ENCODE measurements at places on chromosomes 2 and 18.

- no peak for DNase-seq
Measured at GRCh38 chr2:174761837-174762236, 2.4 kb downstream of the CHRNA1 start.

DNA sequence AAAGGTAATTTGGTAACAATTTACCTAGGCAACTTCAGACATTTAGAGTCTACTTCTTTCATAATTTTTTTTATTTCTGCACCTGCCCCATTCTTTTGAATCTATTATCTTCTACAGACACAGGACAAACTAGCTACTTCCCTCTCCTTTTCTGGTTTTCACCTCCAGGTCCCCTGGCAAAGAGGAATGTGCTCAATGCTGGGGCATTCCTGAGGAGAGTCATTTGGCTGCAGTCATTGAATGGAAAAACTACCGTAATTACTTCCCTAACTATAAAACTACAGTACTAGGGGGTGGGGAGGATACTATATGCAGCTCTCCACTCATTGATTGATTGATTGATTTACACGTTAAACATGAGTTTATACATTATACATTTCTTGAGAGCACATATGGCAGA is 11.2 kb upstream of the ARHGAP28 start:
- no peak for DNase-seq

DNA sequence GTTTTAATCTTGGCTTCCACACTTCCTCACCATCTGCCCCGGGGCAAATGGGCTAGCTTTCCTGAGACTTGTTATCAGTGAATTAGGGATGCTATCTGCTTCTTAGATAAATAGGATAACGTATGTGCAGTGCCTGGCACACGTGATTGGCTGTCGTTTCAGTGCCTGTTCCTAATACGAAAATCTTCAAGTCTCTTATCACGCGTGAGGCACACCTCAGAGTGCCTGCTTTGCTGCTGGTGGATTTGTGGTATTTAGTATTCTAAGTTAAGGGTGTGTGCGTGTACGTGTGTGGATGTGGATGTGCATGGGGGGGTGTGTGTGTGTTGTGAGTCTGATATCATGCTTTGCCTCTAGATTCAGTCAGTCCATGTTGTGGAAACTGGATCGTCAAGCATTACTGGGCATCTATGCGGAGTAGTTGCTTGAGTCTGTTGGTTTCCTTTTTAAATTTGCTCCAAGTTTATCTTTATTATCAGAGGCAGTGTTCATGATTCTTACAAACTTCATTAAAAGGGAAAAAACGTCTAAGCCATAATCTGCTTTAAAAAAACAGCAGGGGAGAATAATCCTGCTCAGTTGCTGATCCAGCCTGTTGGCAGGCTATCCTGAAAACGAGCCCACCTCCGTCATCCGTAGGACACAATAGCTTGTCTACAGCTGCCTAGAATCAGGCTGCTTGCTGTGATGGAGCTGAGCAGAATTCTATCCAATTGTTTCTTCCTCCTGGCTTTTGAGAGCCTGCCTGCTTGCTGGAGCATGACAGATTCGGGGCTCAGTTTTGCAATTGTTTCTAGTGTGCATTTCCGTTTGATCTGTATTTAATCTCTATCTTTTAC is 6.6 kb downstream of the SH3RF3 start:
- peak; percentile 26 for DNase-seq

- no peak for DNase-seq
Measured at GRCh38 chr2:195533771-195534642, 123.0 kb upstream of the SLC39A10 start.

DNA sequence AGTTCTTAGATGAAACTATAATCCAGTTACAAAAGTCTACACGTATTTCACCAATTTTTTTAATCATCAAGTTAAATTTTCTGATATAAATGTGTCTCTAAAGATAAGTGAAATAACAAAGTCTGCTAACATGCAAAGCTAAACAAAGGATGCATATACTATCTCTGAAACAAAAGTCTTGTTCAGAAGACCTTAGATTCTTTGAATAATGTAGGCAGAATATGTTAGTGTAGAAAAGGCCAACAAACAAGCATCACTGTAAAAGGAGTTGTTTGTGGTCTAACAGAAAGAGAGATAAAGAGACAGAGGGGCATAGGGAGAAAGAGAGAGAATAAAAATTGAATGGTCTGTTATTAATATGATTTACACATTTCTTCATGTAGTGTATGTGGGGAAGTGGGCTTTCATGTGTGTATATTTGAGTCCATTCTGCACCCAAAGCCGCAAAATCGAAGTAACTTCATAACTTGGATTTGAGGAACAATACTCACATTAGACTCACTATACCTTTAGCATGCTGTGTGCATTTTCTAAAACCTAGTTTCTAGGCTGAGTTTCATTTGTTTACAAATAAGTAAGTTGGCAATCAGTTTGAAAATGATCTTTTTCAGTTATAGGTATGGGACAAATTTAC is 734.8 kb upstream of the REG3G start:
- no peak for DNase-seq

DNA sequence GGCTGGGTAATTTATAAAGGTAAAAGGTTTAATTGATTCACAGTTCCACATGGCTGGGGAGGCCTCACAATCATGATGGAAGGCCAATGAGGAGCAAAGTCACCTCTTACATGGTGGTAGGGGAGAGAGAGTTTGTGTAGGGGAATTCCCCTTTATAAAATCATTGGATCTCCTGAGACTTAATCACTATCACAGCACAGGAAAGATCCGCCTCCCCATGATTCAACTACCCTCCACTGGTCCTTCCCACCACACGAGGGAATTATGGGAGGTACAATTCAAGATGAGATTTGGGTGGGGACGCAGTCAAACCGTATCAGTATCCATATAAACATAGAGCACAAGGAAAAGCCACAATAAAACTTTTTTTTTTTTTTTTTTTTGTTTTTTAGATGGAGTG is 172.6 kb upstream of the PIEZO2 start:
- no peak for DNase-seq

DNA sequence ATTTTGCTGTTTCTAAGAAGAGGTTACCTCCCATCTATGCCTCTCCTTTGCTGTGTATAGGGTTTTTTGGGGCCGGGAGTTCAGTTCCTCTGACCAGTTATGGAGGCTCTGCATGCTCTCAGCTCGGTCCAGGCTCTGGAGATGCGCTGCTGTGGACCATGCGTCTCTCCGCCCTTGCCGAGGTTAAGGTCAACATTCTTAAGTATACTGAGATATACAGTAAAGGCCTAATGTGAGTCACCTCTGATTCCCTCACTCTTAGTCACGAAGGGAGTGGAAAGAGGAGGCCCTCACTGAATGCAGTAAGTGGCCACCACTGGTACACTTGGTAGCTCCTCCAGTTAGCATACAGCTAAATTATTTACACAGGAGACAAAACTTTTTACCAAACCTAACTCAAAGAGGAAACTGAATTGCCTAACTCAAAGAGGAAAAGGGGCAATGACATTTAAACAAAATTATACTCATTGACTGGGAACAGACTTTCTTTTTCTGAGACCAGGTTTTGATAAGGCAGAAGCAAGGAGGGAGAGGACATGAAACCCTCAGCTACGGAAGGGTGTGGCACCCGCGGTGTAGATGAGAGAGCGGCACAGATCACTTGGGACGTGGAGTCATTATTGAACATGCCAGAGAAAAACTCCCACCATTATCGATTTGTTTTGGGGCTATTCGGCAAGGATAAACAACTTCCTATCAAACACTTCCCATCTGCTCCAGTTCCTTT is 98.7 kb downstream of the COPS8 start:
- DNase-seq = no peak

GRCh38 chr2:222563106-222563718 is 92.7 kb downstream of the FARSB start:
- DNase-seq = no peak

DNA sequence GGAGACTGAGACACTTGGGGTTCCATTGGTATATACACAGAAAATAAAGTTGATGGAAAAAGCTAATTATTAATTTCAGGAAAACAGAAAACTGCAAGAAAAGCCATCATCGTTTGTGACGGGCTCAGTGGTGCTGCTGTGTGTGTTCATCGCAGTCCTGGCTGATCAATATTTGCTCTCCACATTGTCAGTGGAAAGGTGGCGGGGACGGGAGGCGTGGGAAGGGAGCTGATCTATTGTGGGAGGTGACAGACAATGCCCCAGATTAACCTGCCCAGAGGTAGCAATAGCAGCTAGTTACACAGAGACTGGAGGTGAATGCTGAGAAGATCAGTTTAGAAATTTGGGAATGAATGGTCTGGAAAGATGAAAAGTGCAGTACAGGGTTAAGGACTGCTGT is 50.0 kb upstream of the CTDP1 start:
- no peak for DNase-seq

GRCh38 chr2:206456078-206456754 is 12.9 kb downstream of the ADAM23 start:
- DNase-seq = no peak

GRCh38 chr2:105144152-105144940 is 97.2 kb upstream of the GPR45 start:
- DNase-seq = no peak

GRCh38 chr2:10774394-10774793 is 38.2 kb downstream of the PDIA6 start:
- DNase-seq = no peak

- no peak for DNase-seq
Measured at GRCh38 chr18:42765302-42765701, 350.2 kb downstream of the RIT2 start.

DNA sequence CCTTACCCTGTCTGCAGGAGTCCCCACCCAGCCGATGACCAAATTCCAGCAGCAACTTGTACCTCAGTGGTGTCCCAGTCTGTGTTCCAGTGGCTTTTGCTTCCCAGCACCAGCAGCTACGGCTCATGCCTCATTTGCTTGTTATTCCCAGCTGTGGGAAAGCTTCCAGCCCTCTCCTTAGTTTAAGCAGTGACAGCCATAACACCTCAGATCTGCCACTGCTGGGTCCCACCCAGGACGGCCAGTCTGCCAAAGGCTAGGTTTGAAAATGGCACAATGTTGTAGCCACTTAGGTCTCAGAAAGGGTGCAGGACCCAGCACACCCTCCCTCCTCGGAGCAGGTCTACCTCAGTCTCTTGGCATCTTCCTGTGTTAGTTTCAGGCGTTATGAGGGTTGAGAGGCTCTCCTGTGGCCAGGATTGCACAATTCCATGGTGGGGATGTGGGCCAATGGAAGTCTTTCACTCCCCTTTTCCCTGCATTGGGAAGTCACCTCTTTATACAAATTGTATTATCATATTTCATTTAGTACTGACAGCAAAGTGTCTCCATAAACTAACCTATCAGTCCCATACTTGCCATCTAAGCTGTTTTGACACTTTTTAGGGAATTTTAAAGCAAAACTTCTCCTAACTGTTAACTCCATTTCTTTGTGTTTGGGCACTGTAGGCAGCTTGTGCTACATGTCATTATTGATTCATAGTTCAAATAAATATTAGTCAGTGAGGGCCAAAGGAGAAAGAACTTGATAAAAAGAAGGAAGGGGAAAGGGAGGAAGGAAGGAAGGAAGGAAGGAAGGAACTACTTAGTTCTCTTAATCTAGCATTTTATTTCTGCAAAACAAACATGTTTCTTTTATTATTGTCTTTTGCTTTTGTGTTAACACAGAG is 62.9 kb upstream of the FAM110C start:
- DNase-seq = no peak

- DNase-seq = no peak
Measured at GRCh38 chr2:219851169-219851568, 223.7 kb downstream of the SLC4A3 start.

GRCh38 chr2:46569061-46569560 is 89.7 kb downstream of the TMEM247 start:
- no peak for DNase-seq

DNA sequence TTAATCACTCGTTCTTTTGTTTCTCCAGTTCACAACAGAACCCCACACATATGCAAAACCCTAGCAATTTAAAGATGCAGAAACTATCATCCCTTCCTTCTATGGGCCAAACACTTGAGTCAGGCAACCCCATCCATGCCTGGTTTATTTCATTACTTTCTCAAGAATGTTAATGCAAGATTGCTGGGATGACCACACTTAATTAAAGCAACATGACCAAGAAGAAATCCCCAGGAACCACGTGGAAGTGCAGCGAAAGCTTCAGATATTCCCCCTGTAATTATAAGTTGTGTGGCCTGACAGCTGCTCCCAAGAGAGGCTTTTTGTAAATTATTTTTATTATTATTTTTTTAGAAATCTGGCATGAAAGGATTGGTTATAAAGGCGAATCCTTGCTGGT is 246.2 kb upstream of the ID2 start:
- no peak for DNase-seq

- DNase-seq = peak; percentile 28
Measured at GRCh38 chr2:233414777-233415570, 60.7 kb downstream of the DGKD start.

- DNase-seq = no peak
Measured at GRCh38 chr2:4674007-4674406, 970.6 kb downstream of the DCDC2C start.

- DNase-seq = no peak
Measured at GRCh38 chr2:240482141-240482540, 46.7 kb downstream of the GPC1 start.

- DNase-seq = no peak
Measured at GRCh38 chr2:42879121-42879705, 86.8 kb upstream of the HAAO start.

DNA sequence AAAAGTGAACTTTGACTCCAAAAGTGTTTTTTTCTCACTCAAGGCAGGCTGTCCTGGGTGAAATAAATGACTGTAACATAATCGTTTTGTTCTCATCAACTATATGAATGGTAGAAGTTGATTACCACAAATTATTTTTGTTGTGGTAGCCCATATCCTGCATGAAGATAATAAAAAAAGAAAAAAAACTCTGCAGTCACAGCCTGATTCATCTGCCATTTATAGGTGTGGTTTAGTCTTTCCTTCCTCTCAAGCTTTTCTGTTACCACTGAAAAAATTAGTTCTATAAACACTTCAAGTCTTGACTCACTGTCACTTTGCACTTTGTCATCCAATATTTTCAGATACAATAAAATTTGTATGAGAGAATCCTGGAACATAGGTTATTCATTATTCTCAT is 522.0 kb downstream of the PLCL1 start:
- DNase-seq = no peak

DNA sequence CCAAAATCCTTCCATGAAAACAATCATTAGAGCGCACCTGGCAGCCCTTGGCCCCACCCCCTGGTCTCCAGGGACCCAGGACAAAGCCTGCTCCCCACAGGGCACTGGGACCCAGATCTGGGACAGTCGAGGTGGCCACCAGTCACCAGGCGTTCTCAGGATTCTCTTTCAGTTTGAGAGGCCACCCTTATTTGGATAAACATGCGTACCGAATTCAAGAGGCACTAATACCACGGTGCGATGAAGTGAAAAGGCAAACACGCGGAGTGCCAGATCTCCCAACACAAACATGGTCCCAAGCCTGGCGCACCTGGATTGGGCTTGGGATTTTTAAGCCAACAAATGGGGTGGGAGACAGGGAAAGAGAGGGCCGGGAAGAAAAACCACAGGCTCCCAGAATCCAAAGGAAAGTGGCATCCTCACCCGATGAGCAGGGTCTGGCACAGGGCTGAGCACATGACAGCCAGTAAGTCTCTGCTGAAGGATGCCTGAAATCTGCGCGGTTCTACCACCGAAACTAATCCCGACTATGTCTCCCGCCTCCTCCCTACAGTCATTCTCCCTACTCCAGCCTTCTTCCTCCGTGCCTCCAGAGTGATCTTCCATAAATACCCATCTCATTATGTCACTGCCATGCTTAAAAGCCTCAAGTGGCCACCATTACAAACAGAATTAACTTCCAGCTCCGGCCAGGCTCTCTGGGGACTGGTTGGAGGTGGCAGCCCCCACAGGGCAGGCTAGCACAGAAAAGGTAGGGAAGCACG is 60.9 kb upstream of the KLHL29 start:
- no peak for DNase-seq

GRCh38 chr2:175432021-175432420 is 250.5 kb upstream of the ATP5MC3 start:
- no peak for DNase-seq

- DNase-seq = no peak
Measured at GRCh38 chr18:3901811-3902210, 451.8 kb downstream of the TGIF1 start.

All from dermis microvascular lymphatic vessel endothelial cell (primary cell).